ENCODE measurements at places on chromosomes 7 and 10.

DNA sequence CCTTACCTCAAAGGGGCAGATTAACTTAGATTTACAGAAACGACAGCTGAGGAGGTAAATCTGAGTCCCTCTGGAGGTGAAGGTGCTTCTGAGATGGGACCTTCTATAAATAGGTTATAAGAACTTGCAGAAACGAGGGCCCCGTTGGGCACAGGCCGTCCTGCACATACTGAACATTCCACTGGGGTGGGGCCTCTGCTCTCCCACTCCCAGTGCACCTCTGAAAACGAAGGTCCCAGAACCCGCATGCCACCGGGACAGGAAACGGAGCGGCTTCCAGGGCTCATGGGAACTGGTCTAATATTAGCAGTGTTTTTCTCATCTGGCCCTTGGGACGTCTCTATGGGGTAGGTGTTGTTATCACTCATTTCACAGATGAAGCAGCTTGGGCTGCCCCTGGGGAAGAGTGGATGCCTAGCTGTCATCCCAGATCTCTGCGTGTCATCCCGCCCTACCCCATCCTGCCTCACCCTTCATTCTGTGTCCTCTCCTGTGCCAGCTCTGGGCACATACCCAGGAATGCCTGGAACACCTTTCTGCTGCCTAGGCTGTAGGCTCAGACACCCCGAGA, 19.6 kb downstream of the C10orf62 start:
- DNase-seq = no peak

DNA sequence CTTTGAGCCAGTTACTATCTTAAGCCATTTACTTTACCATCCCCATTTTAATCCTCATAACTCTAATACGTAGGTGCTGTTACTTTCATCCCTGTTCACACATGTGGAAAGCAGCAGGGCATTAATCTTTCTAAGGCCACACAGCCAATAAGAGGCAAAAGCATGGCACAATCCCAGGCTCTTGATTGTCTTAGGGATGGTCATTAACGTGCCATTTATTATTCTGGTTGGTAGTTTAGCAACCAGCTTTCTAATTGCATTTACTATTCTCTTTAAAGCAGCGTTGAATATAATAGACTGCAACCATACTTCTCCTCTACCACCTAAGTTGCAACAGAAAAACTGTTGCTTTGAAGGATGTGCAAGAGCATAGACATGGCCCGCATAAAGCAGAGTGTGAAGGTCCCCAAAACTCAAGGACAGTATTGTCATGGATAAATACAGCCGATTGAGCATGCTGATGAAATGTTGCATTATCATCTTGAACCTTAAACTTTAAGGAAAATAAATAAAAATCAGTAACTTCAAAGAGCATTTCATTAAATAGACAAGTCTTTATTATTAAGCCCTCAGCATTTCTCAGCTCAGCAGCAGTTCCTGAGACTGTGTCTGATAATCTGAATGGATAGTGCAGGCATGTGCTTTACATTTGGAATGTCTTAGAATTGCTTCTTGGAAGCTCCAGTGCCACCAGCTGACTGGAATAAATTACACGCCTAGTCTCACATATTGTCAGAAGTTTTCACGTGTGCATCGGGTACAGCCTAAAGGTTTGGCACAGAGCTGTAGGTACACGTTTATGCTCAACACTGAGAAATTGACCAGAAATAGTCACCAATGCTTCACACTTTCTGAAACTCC, 467.1 kb downstream of the SDK1 start:
- no peak for DNase-seq

DNA sequence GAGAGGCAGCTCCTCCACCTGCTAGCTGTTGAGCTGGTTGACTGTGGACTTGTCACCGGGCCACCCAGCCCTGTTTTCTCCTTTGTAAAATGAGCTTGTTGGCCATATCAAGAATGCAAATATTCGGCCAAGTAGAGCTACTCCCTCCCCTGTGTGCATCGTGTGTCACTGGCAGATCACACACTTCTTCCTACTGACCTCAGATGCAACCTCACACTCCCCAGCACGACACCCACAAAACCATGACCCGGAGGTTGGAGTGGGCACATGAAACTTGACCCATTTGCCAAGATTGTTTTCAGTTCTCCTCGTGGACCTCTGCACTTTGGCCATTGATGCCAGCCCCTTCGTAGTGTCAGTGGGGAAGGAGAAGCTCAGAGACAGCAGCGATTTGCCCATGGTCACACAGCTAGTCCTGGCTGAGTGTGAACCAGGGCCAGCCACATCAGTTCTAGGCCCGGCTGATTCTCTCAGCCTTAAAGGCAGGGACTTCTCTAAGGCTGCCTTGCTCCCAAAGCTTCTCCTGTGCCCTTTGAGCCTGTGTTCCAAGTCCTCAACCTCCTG, 101.1 kb downstream of the CDH23 start:
- no peak for DNase-seq

DNA sequence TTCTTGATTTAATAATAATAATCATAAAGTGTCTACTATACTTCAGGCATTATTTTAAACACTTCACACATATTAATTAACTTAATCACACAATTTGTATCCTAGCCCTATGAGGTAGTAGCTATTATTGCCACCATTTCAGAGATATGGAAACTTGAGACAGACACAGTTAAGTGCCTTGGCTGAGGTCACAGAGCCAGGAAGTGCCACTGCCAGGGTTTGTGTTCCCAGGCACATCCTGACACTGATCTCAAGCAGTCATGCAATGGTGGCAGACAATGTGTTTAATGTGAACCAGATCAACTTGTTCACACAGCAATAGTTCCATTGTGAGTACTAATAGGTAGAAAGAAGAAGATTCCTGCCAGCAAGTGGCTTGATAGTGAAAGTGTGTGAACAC, 666.0 kb downstream of the SUGCT start:
- DNase-seq = no peak

GRCh38 chr7:96709381-96710228, at the start of gene SEM1:
TSS of gene SEM1 (minus strand) at chr7:96709846. CDS start at chr7:96709763, 83 bp downstream.
- DNase-seq = peak; percentile 69

DNA sequence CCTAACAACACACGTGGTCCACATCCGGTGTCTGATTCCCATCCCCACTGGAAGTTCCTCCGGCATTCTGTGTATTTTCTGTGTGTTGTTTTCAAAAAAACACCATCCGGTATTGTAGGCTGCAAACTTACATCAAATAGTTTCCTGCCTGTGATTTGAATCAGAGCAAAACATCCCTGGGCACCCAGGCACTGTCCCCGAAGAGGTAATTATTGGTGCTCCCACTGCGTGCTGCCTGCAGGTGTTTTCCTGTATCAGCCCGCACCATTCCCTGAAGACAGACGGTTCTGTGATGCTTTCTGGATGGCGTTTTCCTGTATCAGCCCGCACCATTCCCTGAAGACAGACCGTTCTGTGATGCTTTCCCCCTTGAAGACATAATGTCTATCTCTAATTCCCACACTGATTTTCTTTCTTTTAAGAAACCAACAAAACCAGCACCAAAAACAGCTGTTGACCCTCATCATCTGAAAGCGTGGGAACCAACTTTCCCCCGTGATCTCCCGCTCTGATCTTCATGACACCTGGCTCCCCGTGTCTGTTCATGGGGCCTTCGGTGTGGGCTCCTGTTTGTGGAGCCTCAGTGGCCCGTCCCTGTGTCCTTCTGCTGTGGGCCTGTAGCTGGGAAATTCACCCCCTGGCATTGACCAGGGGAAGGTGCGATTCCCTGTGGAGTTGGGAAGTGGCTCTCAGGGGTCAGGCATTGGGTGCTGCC, 205.3 kb downstream of the ADARB2 start:
- DNase-seq = no peak

- no peak for DNase-seq
Observed at GRCh38 chr10:120599200-120599724, 142.2 kb downstream of the PLPP4 start.

- no peak for DNase-seq
Observed at GRCh38 chr10:24849501-24850299, 102.7 kb downstream of the PRTFDC1 start.

DNA sequence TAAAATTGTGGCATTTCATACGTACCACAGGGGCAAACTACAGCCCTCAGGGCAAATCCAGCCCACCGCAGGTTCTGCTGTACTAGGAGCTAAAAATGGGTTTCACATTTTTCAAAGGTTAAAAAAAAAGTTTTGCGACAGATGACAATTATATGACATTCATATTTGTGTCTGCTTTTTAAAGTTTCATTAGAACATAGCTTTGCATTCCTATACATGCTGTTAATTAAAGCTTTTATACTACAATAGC, 758 bp upstream of the PNPLA8 start:
- no peak for DNase-seq

DNA sequence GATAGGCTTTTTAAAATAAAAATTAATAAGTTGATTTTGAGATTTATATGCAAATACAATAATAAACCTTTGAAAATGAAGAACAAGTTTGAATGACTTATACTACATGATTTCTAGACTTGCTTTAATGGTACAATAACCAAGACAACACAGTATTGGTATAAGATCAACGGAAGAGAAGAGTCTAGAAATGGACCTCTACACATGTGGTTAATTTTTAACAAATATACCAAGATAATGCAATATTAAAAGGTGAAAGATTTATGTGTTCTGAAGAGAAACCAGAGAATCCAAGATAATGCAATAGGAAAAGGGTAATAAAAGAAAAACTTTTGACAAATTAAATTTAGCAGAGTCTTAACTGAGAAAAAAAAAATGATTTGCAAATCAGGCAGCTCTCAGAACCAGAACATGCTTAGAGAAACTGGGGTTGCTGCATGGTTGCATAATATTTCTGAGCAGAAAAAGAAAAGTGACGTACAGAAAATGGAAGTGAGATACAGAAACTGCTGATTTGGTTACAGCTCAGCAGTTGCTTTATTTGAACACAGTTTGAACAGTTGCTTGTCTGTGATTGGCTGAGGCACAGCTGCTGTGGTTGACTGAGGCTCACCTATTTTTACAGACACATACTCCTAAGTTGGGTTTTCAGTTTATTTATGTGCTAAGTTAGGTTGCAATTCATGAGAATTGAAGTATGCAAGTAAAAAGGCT, 365.9 kb downstream of the CRPPA start:
- DNase-seq = no peak

- DNase-seq = no peak
Observed at GRCh38 chr7:85573346-85573745, 386.5 kb upstream of the SEMA3D start.

DNA sequence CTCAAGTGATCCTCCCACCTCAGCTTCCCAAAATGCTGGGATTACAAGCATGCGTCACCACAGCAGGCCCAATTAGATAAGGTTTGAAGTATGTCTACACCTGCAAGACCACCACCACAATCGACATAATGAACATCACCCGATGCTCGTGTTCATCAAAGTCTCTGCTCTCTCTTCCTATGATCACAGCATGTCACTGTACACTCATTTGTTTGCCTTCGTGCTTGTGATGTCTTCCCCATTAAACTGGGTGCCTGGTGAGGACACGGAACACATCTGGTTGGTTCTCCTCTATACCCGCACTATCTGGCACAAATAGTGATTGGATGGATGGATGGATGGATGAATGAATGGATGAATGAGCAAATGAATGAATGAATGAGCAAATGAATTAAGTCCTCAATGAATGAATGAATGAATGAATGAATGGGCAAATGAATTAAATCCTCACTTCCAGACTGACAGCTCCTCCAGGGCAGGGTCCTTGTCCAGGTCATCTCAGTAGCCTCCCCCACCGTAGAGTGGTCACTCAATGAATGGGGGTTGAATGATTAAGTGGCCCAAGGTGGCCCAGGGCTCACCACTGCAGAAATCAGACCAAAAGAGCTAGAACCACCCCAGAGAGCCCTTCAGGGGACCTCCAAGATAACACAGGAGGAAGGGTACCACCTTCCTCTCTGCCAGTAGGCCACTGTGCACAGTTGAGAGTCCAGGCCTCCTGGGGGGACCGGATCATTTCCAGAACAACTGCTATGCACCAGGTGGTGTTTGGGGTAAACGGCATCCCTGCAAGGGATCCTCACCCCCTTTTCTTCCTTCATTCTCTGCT, 101.9 kb upstream of the TNRC18 start:
- no peak for DNase-seq

- DNase-seq = no peak
Observed at GRCh38 chr7:50803359-50804337, 21.0 kb upstream of the GRB10 start.

DNA sequence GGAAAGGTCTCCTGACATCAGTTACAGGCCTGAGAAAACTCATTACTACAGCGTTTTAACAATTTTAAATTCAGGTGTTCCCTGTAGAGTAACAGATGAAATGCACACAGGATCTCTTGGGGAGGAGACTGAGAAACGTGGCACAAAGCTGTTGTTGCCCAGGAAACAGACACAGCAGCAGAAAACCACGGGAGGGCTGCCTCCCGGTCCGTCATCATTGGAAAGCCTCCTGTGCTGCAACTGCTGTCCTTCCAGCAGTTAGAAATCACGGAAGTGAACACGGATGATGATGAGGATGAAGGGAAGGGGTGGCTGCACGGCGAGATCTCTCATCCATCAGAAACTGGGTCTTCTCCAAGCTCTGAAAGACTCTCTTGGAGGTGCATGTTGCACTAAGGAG, 94.6 kb upstream of the RNF32 start:
- no peak for DNase-seq

DNA sequence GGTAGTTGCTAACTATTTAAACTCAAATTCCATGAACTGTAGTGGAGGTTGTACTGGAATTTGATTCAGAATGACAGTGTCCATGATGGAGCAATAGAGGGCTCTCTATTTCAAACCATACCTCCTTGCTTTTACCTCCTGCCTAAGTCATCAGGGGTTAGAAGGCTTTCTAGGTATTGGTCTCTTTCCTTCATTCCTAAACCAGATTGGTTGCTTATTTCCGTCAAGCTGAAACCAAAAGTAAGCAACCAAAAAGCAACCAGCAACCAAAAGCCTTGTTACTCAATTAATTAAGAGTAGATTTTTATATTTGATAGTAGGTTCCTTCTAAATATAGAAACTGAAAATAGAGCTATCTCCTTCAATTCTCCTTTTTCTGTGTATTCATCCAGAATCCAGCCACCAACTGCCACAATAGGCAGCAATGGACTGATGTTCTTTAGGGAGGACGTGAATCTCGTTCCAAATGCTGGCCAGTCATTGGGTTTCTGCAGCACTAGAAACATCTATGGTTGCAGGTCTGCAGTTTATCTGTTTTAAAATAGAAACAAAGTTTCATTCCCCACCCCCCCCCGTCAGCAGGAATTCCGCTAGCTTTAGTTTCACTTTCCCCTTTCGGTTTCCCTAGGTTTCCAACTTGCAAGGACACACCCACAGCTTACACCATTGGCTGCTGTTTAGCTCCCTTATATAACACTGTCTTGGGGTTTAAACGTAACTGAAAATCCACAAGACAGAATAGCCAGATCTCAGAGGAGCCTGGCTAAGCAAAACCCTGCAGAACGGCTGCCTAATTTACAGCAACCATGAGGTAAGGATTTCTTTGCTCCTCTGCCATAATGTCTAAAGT, at the start of gene IFIT1:
IFIT1 (plus strand) TSS at position 717 of the 850 bp plus-strand sequence; CDS start at position 807, 90 bp downstream.
- DNase-seq = peak; percentile 95

GRCh38 chr10:102665904-102666509, 21.7 kb downstream of the TRIM8 start:
- no peak for DNase-seq

GRCh38 chr7:118368958-118369357, 144.5 kb downstream of the ANKRD7 start:
- no peak for DNase-seq

GRCh38 chr10:4396401-4397283, 429.4 kb upstream of the AKR1E2 start:
- no peak for DNase-seq

All from fibroblast of the conjunctiva (primary cell).